Germinal center (tissue), 1 donor: ENCODE measurements at places on chromosomes 3 and 15.

- DNase-seq, result no peak
Observed at GRCh38 chr3:114374433-114374990, 80.7 kb downstream of the TIGIT start.

GRCh38 chr3:141828890-141829289 is 47.6 kb upstream of the ATP1B3 start:
- DNase-seq, result no peak

DNA sequence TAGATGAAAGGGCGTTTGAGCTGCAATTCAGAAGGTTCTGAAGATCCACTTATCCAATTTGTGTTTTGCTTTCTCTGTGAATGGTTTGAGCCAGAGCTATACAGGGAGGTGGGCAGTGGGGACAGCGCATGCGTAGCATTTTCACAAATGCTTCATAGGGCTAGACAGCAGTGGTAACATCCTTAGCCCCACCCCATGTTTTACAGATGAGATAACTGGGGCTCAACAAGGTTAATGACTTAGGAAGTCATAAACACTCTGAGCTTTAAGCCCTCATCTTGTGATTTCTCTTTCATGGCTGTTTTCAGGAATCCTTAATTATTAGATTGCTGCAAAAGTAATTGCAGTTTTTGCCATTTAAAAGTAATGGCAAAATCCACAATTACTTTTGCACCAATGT is 408.7 kb downstream of the IL5RA start:
- DNase-seq, result no peak

DNA sequence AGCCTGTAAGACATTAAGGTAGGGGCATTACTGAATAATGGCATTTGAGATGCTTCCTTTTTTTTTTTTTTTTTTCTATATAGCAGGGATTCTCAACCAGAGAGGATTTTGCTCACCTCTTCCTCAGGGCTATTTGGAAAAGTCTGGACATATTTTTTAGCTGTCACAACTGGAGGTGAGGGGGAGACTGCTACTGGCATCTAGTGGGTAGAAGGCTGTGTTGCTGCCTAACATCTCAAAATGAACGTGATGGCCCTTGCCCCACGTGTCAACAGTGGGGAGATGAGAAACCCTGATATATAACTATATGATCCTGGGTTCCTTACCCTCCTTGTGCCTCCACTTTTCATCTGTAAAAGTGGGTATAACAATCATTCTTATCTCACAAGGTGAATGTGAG is 71.9 kb downstream of the CADPS start:
- DNase-seq, result no peak

- DNase-seq, result peak; percentile 55
Observed at GRCh38 chr15:40847223-40847961, 3.5 kb downstream of the SPINT1 start.
